ENCODE measurements at places on chromosomes 6 and 20.

DNA sequence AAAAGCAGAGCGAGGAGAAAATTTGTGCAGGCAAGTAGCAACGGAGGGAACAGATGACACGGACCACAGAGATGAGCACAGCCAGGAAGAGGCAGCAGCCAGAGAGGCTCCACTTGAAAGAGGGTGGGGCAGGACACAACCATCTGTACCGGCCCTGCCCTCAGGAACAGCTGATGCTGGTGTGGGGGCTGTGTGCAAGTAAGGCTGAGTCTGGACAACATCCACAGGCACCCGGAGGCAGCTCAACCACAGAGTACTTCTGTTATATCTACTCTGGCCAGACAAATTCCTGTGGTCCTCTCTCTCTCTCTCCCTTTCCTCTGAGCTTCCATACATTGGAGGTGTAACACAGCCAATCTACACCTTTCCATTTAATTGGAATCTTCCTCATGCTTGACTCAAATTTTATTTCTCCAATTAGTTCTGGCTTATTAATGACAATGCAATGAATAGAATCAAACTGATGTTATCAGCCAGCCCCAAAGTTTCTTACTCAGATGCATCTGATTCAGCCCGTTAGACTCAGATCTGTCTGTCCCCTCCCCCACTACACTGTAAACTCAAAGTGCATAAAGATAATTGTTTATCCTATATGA, 24.9 kb downstream of the KIF13A start:
- no peak for DNase-seq

DNA sequence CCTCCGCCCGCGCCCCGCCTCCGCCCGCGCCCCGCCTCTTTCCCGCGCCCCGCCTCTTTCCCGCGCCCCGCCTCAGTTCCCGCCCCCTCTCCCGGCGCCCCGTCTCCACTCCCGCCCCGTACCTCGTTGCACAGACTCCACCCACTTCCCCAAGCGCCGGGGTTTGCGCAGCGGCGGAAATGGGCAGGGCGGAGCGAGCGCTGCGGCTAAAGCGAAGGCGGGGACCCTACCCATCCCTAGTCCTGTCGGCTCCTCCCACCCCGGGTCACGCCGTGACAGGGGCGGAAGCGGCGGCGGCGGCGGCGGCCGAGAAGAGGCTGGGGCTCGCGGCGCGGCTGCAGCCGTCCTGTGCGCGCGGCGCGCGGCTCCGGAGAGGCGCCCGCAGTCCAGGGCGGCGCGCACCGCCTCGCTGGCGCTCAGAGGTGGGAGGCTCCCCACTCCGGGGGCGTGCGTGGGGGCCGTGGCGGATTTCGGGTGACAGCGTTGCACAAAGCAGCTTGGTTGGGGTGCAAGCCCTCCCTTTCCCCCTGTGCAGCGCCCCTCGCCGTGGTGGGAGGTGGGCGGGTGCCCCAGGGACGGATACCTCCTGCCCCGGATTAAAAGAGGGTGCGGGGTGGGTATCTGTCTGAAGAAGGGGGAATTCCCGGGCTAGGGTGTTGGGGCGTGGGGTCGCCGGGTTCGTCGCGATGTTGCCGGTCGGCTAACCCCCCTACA, at the start of gene KDM1B:
TSS of gene KDM1B (plus strand) at position 273 of the 714 bp plus-strand sequence. CDS start 4,474 bp downstream, outside the sequence.
- peak; percentile 92 for DNase-seq

- DNase-seq = no peak
Measured at GRCh38 chr6:142271476-142271875, 30.3 kb upstream of the ADGRG6 start.

GRCh38 chr6:137981758-137982157, 114.7 kb downstream of the TNFAIP3 start:
- DNase-seq = no peak

DNA sequence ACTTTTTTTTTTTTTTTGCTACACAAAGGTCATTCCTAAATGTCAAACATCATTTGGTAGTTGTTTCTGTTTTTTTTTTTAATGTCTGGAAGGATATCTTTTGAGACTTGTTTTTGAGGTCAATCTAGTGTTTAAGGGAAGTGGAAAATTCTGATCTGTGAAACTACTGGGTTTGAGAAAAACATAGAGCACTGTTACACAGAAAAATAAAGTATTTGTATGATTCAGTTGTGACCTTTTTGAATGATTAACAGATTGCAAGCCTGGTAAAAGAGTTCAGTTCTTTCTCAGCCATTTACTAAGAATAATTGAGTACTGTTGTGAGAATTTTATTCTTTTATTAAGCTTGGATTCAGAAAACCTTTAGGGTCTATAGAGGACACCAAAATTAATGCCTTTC, 276.7 kb downstream of the ADGRB3 start:
- DNase-seq = no peak

DNA sequence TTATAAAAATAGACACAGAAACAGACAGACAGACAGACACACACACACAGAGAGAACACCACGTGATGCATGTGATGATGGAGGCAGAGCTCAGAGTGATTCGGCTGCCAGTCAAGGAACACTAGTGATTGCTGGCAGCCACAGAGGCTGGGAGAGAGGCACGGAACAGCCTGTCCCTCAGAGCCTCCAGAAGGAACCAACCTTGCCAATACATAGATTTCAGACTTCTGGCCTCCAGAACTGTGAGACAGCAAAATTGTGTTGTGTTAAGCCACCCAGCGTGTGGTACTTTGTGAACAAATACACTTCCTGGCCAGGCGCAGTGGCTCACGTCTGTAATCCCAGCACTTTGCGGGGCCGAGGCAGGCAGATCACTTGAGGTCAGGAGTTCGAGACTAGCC, 9.5 kb upstream of the PARD6B start:
- DNase-seq = no peak

- DNase-seq = no peak
Measured at GRCh38 chr20:34022151-34022838, 28.6 kb downstream of the RALY start.

- no peak for DNase-seq
Measured at GRCh38 chr20:63819224-63819921, 11.7 kb downstream of the ZBTB46 start.

GRCh38 chr6:41439524-41440418, 104.4 kb downstream of the NCR2 start:
- no peak for DNase-seq

DNA sequence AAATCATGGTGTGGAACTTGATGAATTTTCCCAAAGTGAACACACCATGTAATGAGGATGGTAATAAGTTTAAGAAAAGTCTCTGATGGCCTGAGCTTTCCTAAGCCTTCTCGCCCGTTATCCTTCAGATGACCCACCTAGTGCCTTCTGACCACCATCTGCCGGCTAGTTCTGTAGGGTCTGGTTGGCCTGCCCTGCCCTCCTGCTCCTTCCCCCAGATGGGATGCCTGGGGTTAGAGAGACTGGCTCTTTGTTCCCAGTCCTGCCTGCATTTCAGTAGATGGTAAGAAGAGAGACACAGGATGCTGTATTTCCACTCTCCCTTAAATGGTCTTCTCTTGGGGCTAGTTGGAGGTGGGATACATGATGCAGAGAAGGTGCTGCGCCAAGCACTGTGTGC, 43.0 kb downstream of the TIAM2 start:
- DNase-seq = no peak

GRCh38 chr6:15930207-15930606, 198.7 kb upstream of the MYLIP start:
- DNase-seq = no peak

DNA sequence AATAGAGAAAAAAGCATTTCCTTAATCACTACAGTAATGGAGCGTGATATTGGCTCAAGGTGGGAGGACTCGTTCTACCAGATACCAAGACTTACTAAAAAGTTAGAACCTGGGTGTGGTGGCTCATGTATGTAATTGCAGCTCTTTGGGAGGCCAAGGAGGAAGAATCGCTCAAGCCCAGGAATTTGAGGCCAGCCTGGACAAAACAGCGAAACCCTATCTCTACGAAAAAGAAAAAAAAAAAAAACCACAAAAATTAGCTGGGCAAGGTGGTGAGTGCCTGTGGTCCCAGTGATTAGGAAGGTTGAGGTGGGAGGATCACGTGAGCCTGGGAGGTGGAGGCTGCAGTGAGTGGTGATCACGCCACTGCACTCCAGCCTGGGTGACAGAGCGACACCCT, 24.0 kb upstream of the ATRN start:
- DNase-seq = no peak

Measured in stimulated activated CD4-positive, alpha-beta T cell treated with anti-CD3 and anti-CD28 coated beads, Interleukin-1b, Interleukin-23, amount 100 ng/mL, for 1 hour (primary cell).